Endothelial cell of umbilical vein (primary cell): ENCODE measurements at places on chromosomes 6 and 20.

GRCh38 chr6:158021376-158021775 is 39.7 kb downstream of the SYNJ2 start:
- DNase-seq, result no peak

GRCh38 chr6:112468359-112468758 is 121.2 kb downstream of the RFPL4B start:
- no peak for DNase-seq

- no peak for DNase-seq
These were observed 1.8 kb downstream of the LZTS3 start for GRCh38 chr20:3171391-3172125.

DNA sequence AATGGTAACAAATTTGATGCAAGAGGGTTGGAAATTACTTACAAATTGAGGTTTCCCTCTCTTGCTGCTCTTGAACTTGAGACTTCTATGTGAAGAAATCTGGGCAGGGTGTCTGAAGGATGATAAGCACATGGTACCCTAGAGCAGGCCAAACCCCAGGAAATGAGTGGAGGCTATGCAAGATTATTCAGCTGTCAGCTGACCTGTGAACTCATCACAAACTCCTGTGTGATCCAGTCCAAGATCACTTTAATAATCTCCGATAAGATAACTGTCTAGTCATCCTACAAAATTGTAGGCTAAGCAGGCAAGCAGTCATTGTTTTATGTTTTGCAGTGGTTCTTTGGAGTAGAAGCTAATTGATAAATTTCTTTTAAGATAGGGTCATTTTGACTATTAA is 213.1 kb downstream of the BTBD3 start:
- DNase-seq, result no peak

DNA sequence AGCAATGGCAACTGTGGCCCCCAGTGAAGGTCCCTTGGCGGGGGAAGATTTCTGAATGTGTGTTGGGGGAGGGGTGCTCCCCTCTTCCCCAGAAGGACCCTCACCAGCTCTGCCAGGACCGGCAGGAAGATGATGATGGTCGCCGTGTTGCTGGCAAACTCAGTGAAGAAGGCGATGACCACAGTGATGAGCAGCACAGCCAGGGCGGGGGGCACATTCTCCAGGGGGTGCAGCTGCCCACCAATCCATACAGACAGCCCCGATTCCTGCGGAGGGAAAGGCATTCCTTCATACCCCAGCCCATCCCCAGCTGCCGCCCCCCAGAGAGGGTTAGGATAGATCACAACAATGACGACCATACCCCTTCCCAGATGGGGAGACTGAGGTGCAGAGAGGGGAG is 15.7 kb upstream of the OCSTAMP start:
- no peak for DNase-seq
